ENCODE measurements at places on chromosomes 13 and 19. TPM values are rescaled to one million over a fixed set of nuclear protein-coding genes. Genes with fewer than 3 reads are reported as not detected.

GRCh38 chr13:60282708-60283107, 114.3 kb upstream of the TDRD3 start:
- DNase-seq, result no peak

GRCh38 chr19:15081911-15082310, at the start of gene OR1I1:
TSS of gene OR1I1 (plus strand) at chr19:15082211. CDS start at chr19:15087066, 4,855 bp downstream.
- no peak for DNase-seq

DNA sequence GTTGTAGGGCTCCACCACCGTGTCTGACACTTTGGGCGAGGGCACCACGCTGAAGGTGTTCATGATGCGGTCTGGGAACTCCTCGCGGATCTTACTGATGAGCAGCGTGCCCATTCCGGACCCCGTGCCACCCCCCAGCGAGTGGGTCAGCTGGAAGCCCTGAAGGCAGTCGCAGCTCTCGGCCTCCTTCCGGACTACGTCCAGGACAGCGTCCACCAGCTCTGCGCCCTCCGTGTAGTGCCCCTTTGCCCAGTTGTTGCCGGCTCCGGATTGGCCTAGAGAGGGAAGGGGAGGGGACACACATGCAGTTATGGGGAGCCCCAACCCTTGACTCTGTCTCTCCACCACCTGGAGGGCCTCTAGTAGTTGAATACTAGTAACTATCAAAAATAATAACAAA, 6.2 kb downstream of the TUBB4A start:
- no peak for DNase-seq

LSM14A gene
- 40.4 TPM for total RNA-seq

ZNF285 gene
- total RNA-seq, result 2.3 TPM

DNA sequence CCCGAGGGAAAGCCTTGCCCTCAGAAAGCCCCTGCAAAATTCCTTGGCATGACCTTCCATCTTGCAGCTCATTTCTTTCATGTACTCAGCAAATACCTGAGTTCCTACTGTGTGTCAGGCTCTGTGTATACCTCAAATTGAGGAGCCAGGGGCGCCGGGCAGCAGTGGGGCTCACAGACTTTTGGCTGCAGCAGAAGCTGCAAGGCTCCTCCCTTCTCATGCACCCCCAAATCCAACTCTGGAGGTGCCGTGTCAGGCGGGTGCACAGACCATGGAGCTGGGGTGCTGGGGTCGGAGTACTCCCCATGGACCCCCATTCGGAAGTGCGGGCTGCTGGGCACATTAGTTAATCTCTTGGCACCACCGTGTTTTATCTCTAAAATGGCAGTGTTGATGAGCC, 72.3 kb downstream of the COL4A2 start:
- no peak for DNase-seq

DNA sequence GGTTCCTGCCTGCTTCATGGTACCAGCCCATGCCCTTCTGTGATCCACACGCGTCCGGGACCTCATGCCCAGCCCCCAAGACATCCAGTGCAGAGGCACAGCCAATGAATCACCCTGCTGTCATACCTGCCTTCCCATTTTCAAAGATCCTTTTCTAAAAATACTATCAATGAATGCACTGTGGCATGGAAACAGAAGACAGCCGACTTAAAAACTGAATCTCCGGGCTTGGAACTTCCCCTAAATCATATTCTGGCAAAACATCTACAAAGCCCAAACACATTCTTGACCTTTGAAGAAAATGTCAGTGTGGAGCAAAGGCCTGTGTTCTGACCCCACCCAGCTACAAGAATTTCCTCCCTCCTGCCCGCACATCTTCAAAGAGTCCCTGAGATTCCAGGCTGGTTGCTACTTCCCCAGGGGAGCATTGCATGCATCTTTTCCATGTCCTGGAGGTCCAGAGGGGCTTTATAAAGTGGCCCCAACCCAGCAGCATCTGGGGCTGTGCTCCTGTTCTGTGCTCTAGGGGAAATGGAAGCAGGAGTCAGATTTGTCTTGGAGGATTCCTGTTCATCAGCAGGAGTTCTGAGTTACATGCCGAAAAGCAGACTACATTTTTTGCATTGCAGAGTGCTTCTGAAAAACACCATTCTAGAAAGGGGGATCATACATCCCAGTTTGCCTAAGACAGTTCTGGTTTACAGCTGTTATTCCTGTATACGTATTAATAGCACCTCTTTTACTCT, 135.2 kb downstream of the USP12 start:
- peak; percentile 51 for DNase-seq

OR7A5 gene
- total RNA-seq, result not detected

PCDH17 gene
- total RNA-seq, result 1.1 TPM

GRCh38 chr19:12156223-12157058, at the start of gene ZNF625:
TSS of gene ZNF625 (minus strand) at chr19:12156734. CDS start at chr19:12156558, 176 bp downstream.
- DNase-seq, result peak; percentile 95

DNA sequence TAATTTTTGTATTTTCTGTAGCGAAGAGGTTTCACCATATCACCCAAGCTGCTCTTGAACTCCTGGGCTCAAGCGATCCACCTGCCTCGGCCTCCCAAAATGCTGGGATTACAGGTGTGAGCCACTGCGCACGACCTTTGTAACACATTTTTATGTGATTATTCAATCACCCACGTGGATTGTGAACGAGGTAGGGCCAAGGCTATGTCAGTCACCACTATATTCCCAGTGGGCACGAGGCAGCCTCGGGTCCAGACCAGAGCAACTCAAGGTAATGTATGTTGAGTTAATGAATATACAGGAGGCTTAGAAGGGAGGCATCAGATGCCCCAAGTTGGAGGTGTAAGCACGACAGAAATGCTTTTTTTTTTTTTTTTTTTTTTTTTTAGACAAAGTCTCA, 8.9 kb downstream of the PTGIR start:
- no peak for DNase-seq

- no peak for DNase-seq
Observed at GRCh38 chr13:24119626-24120508, 40.7 kb upstream of the SPATA13 start.

- DNase-seq, result no peak
Observed at GRCh38 chr13:24741016-24741662, 22.8 kb upstream of the RNF17 start.

GRCh38 chr13:82687884-82688283, 1194.4 kb downstream of the SLITRK1 start:
- no peak for DNase-seq

GRCh38 chr19:50876456-50876855, 3.2 kb downstream of the KLK2 start:
- DNase-seq, result no peak

MBD3L3 gene
- total RNA-seq, result not detected

DNA sequence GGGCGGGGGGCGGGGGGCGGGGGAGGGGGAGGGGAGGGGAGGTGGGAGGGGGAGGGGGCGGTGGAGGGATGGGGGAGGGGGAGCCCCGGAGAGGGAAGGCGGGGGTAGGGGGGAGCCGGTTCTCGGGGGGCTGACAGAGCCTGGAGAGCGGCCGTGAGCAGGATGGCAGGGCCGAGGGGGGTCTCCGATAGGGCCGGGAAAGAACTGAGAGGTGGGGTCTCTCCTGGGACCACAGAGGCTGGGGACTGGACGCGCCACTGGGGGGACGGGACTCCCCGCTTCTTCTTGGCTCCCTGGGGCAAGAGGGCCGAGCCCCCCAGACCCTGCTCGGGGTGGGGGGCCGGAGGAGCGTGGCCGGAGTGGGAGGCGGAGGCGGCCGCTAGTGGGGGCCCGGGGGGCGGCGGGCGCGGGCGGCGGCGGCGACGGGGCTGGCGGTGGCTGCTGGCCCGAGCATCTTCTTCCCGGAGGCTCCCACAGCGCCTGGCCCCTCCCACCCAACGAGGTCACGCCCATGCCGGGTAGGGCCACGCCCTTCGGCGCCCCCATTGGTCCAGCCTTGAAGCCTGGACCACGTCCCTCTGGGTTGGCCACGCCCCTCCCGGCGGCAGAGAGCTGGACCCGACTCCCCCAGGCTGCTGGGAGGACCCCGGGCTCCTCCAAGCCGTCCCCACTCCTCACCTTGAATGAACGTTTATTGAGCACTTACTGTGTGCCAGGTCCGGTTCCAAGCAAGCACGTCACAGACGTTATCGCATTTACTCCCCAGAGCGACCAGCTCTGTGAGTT, at the start of gene NOVA2:
NOVA2 (minus strand) TSS at position 313 of the 786 bp plus-strand sequence. CDS start 514 bp downstream, outside the sequence.
- peak; percentile 67 for DNase-seq

NAPSA gene
- 0.12 TPM for total RNA-seq

FFAR3 gene
- total RNA-seq, result not detected

GRCh38 chr13:81089371-81090157, 748.6 kb upstream of the SPRY2 start:
- no peak for DNase-seq

PLVAP gene
- not detected for total RNA-seq

IL17D gene
- 0.71 TPM for total RNA-seq

GFY gene
- total RNA-seq, result not detected

- no peak for DNase-seq
Observed at GRCh38 chr19:18626906-18627305, 9.9 kb upstream of the KLHL26 start.

IL27RA gene
- total RNA-seq, result 4.8 TPM

GRCh38 chr19:33024398-33024797, 40.3 kb downstream of the RHPN2 start:
- peak; percentile 30 for DNase-seq

FGF22 gene
- not detected for total RNA-seq

DNA sequence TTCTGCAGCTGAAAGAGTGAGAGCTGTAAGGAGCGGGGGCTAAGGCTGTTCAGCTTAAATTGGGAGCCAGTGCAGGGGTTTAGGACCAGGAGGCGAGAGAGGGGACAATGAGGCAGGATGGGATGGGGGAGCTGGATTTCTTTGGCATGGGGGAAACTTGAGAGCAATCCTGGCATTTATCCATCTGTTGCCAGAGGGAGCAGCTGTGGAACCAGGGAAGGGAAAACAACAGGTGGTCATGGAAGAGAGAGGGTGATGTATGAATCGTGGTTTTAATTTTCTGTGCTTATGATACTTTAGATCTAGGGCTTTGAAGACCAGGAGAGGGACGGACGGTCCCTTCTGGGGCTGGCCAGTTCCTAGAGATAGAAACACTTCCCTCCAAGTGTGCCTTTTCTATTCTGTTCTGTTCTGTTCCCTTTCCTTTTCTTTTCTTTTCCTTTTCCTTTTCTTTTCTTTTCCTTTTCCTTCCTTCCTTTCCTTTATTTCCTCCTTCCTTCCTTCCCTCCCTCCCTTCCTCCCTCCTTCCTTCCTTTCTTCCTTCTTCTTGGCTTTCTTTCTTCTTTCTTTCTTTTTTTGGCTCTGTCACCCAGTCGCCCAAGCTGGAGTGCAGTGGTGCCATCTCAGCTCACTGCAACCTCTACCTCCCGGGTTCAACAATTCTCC, 16.0 kb upstream of the CCL25 start:
- DNase-seq, result no peak

DNA sequence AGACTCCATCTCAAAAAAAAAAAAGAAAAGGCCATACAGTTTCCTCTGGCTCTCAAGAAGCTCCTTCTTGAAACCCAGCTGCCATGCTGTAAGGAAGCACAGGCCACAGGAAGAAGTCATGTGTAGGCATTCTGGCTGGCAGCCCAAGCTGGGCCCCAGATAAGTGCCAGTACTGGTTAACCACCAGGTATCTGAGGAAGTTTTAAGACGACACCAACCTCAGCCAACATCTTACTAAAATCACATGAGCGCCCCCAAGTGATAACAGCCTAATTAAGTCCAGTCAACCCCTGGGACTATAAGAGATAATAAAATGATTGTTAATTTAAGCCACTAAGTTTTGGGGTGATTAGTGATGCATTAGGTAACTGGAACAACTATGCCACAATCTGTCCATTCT, 27.4 kb upstream of the AKT2 start:
- no peak for DNase-seq

PRSS57 gene
- not detected for total RNA-seq

DNA sequence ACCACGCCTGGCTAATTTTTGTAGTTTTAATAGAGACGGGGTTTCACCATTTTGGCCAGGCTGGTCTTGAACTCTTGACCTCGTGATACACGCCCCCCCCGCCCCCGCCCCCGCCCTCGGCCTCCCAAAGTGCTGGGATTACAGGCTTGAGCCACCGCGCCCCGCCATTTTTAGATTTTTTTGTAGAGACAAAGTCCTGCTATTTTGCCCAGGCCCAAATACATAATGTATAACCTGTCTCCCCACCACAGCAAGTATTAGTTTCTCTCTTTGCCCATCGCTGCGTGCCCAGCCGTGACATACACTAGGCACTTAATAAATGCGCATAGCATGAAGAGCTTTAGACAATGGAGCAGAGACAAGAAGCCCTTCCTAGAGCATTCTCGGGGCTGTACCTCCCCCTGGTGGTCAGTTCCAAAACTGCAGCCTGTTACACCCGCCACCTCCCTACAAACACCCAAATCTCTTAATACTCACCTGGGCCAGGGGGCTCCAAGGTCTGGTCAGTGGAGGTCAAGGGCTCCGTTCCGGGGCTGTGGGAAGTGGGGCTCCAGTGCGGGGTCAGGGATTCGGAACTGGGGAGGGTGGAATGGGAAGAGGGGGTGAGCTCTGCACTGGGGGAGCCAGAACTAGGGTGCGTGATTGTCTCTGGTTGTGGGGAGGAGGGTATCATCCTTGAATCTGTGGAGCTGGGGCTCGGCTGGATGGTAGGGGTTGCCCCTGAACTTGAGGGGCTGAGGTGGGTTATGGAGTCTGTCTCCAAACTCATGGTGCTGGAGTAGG, 22.5 kb downstream of the IQCN start:
- DNase-seq, result peak; percentile 64

SPACA4 gene
- not detected for total RNA-seq

IZUMO1 gene
- total RNA-seq, result not detected

GRCh38 chr13:43470610-43471009, 316.2 kb downstream of the ENOX1 start:
- no peak for DNase-seq

DNA sequence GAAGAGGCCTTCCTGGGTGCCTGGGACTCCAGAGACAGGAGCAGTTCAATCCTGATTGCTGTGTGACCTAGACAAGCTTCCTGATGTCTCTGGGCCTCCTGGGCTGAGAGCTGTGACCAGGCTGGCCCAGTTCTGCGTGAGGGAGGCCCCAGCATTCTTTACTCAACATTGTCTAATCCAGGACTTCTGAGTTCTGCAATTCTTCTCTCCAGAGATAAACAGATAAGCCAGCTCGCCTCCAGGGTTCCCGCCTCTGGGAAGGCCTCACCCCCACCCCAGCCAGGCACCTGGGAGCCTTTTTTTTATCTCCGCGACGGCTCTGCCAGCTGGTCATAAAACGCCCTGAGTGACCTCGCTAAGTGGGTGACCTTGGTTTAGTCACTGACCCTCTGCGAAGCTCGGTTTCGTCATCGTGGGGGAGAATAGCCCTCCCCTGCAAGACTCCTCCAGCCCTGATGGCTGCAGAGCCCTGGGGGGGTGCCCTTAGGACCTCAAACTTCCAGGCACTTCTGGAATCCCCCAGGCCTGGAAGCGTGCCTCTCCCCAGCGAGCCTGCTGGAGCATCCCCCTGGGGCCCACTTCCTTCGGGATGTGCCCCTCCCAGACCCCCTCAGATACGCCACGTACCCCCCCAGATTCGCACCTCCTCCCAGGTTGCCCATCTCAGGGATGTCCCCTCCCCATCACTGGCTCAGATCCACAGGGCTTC, 1.9 kb downstream of the SULT2B1 start:
- DNase-seq, result peak; percentile 98

DNA sequence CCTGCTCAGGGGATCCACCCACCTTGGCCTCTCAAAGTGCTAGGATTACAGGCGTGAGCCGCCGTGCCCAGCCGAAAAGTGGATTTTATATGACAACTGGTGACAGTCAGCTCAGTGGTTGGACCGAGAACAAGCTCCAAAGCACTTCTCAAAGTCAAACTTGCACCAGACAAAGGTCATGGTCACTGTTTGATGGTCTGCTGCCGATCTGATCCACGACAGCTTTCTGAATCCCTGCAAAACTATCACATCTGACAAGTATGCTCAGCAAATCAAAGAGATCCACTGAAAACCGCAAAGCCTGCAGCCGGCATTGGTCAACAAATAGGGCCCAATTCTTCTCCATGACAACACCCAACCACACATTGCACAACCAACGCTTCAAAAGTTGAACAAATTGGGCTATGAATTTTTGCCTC, 21.6 kb upstream of the NAA16 start:
- no peak for DNase-seq
